ENCODE measurements at places on chromosomes 13 and 19.

DNA sequence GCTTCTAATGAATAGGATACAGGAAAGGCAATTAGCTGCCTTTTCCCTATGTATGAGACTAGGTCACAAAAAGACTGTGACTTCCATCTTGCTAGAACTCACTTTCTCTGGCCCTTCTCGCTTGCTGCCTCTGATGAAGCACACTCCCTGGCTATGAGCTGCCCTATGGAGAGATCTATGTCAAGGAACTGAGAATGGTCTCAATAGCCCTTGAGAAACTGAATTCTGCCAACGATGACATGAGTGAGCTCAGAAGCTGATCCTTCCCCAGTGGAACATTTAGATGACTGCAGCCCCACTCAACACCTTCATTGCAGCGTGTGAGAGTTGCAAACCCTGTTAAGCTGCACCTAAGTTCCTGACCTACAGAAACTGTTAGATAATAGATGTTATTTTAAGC is 309.8 kb downstream of the COG6 start:
- no peak for DNase-seq

GRCh38 chr13:34349091-34349722 is 531.3 kb downstream of the RFC3 start:
- DNase-seq = peak; percentile 91

DNA sequence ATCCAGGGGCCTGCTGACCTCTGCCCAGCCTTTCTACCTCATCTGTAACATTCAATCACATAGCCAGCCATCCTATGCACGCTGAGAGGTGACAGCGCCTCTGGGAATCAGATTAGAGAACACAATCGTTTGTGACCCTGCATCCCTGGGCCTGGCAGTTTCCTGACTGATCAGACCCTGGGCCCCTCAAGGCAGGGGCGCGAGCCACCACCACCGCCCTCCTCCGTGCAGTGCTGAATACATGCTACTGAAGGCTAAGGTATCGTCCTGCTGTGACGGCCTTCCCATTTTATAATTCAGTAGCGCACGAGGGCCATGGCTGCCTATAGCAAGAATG is 1.3 kb downstream of the TMTC4 start:
- DNase-seq = no peak

DNA sequence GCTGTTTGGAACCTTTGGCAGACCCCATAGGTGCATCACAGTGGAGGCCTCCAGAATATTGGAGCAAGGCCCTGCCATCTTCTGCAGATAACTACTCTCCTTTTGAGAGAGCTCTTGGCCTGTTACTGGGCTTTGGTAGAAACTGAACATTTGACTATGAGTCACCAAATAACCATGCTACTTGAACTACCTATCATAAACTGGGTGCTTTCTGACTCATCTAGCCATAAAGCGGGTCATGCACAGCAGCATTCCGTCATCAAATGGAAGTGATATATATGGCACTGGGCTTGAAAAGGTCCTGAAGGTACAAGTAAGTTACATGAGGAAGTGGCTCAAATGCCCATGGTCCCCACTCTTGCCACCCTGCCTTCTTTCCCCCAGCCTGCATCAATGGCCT is 782.5 kb upstream of the SLITRK6 start:
- no peak for DNase-seq

DNA sequence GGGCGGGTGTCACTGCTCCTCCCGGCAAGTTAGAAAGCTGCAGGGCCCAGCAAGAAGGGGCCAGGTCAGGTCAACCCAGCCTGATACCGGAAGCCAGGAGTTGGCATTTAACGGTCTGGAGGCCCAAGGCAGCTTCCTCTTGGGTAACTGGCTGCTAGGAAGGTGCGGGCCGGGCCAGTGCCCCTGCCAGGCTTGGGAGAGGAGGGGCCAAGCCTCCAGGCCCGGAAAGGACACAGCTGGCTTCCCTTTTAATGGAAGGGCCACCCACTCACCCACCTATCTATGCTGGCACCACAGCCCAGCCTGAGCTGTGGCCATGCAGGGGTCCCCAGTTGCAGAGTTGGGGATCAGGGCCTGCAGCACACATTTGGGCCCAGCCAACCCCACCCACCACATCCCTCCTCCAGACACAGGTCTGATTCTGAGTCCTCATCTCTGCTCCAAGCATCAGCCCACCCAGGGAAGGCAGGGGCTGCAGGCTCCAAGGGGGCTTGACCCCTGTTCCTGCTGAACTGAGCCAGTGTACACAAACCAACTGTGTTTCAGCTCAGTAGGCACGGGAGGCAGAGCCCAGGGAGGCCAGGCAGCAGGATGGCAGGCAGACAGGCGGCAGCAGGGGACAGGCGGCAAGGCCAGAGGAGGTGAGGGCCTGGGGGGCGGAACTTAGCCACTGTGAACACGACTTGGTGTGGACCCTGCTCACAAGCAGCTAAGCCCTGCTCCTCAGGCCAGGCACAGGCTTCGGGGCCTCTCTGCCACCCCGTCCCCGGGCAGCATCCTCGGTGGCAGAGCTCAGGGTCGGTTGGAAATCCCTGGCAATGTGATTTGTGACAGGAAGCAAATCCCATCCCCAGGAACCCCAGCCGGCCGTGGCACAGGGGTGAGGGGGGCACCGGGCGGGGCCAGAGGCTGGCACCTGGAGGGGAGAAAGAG is 40.8 kb downstream of the ZSWIM4 start:
- no peak for DNase-seq

DNA sequence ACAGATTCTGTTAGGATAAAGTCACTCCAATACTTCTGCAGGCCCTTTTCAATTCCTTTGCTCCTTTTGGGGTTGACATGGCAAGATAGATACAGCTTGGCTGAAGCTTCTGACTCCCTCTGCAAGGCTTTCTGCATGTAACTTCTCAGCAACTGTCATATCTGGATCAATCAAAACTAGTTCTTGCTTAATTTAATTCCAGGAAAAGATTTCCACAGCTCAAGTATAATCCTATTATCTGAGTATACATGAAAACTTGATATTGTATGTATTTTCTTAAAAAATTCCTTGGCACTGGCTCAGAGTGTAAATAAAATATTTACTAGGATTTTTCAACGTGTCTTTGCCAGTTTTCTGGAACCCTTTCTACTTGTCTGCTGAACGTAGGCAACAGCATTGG is 109.6 kb downstream of the STARD13 start:
- DNase-seq = no peak

DNA sequence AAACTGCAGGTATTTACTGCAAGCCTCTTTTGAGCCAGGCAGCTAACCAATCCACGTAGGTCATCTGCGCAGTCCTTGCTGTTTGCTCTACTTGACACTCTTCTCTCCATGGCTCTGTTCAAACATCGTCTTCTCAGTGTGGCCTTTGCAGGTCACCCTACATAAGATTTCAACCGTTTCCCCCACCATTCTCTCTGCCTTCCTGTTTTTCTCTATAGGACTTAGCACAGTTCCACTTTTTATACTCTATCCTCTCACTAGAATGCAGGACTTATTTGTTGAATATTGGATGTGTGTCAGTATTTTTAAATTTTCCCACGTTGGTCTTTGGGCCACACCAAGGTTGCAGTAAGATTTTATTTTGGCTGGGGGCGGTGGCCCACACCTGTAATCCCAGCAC is 1.7 kb upstream of the FBXW9 start:
- DNase-seq = no peak

- no peak for DNase-seq
Measured at GRCh38 chr13:55120631-55121030, 2020.1 kb upstream of the PRR20A start.

GRCh38 chr13:53110181-53110580 is 81.6 kb downstream of the OLFM4 start:
- DNase-seq = no peak

DNA sequence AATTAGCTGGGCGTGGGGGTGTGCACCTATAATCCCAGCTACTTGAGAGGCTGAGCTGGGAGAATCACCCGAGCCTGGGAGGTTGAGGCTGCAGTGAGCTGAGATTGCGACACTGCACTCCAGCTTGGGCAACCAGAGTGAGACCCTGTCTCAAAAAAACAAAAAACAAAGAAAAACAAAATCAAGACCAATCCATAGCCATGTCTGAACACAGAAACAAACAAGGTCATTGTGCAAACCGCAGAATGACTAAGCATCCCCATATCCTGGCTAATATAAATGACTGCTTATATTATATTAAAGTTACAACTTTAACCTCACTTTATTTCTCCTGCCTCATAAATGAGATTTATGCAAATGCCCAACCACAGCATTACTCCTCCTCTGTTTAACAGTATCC is 2.3 kb upstream of the LYPD3 start:
- no peak for DNase-seq

GRCh38 chr13:47843005-47843404 is 158.1 kb downstream of the SUCLA2 start:
- DNase-seq = no peak

GRCh38 chr19:33110137-33110910 is 21.6 kb upstream of the WDR88 start:
- peak; percentile 74 for DNase-seq

DNA sequence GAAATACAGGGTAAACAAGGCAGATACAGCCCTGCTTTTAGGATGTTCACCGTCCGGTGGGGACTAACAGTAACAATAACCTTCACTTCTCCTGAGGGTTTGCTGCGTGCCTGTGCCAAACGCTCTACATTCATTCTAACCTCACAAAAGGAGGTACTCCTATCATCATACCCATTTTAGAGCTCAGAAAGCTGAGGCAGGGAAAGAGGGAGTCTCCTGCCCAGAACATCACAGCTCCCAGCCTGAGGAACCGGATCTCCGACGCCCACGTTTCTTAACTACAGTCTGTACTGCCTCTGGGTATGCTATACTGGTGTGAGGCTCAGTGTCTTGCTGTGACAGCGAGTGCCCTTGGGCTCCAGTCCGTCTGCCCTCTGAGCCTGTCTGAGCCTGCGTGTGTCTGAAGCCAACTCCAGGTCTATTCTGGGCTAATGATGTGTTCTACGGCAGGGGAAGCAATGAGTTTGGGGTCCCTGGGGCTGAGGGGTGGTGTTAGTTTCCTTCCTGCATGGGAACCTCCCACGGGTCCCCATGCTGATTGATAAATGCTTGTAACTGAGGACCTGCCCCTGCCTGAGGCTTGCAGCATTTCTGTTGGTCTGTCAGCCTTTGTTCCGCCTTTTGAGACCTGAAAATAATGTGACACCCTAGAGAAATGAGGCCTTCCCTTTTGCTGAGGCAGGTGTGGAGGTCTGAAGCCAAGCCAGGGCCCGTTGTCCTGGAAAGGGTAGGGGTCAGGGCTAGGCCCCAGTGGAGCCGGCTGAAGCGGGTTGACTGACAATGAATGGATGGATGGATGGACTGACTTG is 4.9 kb downstream of the LIPE start:
- no peak for DNase-seq

GRCh38 chr13:27481766-27482165 is 31.4 kb upstream of the MTIF3 start:
- DNase-seq = no peak

GRCh38 chr19:41220811-41221210 is 1.8 kb downstream of the AXL start:
- DNase-seq = no peak

- peak; percentile 76 for DNase-seq
Measured at GRCh38 chr19:10289167-10289835, 451 bp upstream of the ICAM5 start.

DNA sequence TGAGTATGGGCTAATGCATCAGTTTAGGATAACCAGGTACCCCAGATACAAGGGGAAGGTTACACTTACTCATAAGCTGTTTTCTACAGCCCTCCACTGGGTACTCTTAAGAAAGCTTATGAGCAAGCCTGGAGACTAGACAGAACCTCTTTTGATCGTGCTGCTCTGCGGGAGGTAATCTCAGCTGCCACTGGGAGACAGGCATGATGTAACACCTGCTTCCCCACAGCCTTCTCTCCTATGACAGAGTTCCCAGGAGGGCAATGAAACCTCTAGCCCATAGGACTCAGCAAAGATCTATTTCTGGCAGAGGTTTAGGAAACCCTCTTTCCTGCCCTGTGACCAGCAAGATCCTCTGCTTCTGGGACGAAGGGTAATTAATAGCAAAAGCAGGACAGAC is 65.6 kb downstream of the WASF3 start:
- no peak for DNase-seq

DNA sequence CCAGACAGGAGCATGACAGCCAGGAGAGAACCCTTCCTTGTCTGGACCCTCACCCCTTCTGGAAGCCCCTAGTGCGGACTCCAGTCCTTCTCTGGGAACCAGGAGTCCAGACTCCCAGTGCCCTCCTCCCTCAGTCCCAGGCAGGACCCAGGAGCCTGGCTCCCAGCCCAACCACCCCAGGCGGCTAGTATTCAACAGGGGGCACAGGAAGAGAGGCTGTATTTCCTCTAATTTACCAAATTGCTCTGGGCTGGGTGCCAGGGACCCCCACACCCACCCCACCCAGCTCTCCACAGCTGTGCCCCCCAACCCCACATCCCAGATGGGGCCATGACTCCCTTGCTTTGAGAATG is 3.3 kb downstream of the GRIN2D start:
- DNase-seq = no peak

GRCh38 chr19:14378890-14379289 is 2.4 kb upstream of the ADGRE5 start:
- no peak for DNase-seq

DNA sequence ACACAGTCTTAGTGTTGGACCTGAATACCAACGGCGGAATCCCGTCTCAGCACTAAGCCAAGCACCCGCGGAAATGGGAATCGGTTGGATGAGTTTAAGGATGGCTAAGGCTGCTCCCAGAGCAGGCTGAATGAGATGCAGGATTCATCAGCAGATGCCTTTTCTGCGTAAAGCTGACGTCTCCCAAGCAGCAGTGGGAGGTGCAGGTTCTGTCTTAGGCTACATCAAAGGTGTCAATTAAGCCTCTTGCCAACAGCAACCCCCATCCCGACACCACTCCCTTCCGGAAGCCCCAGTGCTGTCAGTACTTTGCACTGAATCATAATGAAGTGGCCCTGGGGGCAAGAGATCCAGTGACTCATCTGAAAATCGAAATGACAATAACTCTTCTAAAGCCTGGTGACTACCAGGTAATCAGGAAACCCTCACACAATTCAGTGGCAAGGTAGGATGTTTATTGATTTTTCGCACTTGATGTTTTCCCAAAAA is 275.6 kb downstream of the DCLK1 start:
- peak; percentile 94 for DNase-seq

GRCh38 chr19:32812571-32812970 is 57.0 kb downstream of the SLC7A9 start:
- peak; percentile 70 for DNase-seq

- DNase-seq = no peak
Measured at GRCh38 chr13:51599444-51600176, 15.3 kb downstream of the WDFY2 start.

GRCh38 chr13:96771486-96772367 is 222.5 kb downstream of the OXGR1 start:
- no peak for DNase-seq

Measured in PC-9 (cell line).